D341Med (cell line): ENCODE measurements at places on chromosomes 7 and 10.

GRCh38 chr10:75772153-75772887 is 340.9 kb downstream of the LRMDA start:
- no peak for DNase-seq

- no peak for DNase-seq
These were observed 54.9 kb downstream of the PDGFA start for GRCh38 chr7:464454-465401.

GRCh38 chr7:84509522-84509921 is 314.9 kb upstream of the SEMA3A start:
- DNase-seq = no peak

GRCh38 chr7:151686016-151686766 is 166.5 kb upstream of the RHEB start:
- no peak for DNase-seq

DNA sequence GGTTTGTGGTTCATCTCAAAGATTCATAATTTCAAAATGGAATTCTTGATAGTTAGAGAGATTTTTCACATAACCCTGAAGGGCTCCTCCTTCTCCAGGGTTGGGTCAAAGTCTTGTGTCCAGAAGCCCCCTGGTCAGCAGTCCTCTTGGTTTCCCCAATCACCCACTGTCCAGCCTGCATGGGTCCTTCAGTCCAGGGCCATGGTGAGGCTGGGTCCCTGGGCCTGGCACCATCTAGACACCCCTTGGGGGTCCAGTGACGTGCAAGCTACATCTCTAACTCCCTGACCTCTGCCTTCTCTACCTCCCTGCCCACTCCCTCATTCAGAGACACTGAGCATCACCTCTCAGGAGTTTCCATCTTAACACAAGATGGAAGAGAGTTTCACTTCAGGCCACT is 26.1 kb downstream of the ANXA8 start:
- no peak for DNase-seq

DNA sequence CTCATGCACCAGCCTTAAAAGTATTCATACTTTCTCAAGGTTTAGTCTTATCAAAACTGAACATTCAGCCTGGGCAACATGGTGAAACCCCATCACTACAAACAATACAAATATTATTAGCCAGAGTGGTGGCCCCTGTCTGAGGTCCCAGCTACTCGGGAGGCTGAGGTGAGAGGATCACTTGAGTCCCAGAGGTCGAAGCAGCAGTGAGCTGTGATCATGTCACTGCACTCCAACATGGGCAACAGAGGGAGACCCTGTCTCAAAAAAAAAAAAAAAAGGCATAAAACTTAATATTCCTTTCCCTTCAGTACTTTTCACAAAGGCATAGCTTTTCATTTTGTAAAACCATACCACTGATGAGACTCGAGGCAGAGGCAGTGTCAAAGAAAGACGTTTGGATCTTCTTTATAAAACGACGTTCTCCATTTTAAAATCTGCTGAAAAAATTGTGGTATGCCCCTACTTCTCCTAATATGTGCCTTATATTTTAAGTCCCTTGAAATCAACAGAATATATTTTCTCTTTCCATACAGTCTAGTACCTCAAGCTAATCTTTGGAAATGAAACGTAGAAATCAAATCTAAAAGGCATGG is 1.9 kb downstream of the NSUN6 start:
- DNase-seq = no peak

- DNase-seq = no peak
These were observed 11.9 kb downstream of the ZNF777 start for GRCh38 chr7:149448961-149449360.

DNA sequence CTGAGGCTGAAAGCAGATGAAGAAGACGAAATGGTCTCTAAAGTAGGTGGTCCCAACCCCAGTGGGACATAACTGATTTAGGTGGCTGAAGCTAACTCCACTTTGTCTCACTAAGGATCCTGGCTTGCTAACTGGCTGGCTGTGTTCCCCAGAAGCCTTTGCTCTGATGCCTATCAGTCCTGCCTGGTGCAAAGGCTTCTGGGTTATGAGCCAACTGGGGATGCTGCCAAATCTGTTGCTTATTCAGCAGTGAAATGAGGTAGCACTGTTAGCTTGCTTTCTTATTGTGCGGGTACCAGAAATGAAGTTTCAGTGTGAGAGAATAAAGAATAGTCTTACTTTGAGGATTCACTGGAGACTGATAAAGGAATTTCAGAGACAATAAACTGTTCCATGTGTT is 18.1 kb downstream of the PRKG1 start:
- no peak for DNase-seq

DNA sequence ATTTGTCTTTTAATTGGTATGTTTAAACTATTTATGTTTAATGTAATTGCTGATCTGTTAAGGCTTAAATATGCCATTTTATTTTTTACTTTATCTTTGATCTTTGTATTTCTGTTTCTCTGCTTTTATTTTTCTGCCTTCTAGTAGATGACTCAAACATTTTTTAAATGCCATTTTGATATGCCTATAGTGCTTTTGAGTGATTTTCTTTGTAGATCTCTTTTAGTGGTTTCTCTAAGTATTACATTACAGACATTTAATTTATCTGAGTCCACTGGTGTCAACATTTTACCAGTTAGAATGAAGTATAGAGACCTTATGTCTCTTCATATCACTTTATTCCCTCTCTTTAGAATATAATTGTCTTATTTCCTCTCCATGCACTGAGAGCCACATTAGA is 32.7 kb downstream of the IL6 start:
- DNase-seq = no peak

DNA sequence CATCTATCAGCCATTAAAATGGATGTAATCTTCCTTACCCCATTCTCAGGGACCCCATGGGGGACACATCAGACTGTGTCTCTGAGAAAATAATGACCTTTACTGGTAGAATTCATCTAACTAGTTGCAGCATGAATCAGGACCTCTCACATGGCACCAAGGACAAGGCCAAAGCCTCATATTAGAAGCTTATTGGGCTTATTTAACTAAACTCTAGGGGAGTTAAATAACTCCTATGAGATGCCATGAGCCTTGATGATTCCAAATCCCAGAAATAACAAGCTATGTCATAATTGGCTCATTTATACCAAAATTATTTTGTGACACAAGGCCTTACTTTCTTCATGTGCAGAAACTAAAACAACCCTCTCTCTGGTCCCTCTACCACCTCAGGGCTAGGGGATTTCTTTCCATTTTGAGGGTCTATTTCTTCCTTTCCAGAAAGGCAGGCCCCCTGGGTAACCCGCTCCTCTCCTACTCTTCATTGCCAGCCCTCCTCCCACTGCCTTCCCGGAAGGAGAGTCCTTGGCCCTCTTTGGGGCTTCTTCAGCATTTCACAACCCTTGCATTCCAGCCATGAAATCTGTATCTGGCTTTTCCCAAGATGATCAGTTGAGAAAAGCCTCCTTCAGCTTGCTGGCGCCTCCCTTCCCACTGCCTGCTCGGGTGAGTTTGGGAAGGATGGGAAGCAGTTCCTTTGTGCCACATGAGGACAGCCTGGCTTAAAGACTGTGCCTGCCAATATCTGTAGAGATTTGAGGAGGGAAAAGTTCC is 41.8 kb upstream of the TRIM8 start:
- DNase-seq = no peak
